ENCODE measurements at places on chromosomes 6 and 20.

DNA sequence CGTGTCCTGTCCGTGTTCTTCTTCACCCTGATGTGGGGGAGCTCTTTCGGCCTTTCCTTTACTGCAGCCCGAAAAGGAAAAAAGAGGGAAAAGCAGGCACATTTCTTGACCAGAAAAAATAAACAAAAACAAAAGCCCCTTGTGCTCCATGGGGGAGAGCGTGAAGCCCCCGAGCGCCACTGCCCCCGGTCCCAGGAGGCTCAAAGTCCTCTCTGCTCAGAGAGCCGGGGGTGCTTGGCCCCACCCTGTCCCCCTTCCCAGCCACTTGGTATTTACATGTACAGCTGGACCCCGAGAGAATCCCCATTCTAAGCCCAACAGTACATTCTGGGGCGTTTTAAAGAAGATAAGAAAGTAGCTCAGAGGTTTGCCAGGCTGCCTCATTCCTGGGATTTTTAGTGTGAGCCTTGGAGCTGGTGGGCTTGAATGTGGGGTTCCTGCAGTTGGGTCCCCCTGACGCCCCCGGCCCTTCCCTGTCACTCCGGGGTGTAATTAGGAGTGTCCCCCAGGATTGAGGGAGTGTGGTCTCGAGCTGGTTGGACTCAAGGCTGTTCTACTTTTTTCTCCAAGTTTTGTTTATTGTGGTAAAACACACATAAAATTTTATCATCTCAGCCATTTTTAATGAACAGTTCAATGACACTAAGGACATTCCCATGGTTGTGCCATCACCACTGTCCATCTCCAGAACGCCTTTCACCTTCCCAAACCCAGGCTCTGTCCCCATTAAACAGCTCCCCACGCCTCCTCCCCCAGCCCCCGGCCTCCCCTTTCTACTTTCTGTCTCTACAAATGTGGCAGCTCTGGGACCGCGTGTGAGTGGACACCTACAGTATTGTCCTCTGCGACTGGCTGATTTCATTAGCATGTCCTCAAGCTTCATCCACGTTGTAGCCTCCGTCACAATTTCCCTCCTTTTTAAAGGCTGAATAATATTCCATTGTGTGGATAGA, 55.7 kb upstream of the BHLHE23 start:
- no peak for DNase-seq

GRCh38 chr20:8530022-8530421, 398.0 kb downstream of the PLCB1 start:
- DNase-seq, result no peak

GRCh38 chr20:5989539-5989938, 39.1 kb downstream of the MCM8 start:
- no peak for DNase-seq

DNA sequence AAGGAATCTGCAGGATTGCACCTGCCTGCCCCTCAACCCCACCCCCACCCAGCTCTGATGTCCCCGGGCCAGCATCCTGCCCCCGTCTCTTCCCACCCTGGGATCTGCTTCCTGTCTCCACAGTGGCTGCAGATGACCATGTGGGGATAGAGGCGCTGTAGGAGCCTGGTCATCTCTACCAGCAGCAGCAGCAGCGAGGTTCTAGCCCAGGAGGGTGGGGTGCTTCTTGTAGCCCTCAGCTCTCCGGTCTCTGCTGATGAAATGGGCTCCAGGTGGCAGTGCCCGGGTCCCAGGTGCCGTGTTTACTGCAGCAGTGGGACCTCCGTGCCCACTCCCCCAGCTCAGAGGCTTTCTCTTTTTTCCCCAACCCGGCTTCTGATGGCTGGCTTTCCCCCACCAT, 25.2 kb downstream of the CAPN11 start:
- DNase-seq, result no peak

DNA sequence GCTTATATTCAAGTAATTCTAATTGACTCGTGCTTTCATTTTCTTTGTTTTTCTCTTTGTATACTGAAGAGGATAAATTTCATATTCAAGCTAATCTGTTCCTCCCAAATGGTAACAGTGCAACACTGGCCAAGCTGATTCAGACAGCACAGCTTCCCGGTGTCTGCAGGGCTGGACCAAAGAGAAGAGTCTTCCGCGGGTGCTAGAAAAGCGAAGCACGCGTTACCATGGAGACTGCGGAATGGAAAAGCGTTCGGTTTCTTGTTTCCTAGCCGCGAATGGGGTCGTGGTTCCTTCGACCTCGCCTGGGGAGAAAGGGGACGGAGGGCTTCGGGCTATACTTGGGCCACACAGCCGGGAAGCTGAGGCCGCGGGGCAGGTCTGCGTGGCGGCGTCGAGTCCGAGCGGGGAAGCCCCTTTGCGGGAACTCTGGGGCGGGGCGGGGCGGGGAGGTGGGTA, 6.2 kb upstream of the ZNF311 start:
- no peak for DNase-seq

- peak; percentile 28 for DNase-seq
Observed at GRCh38 chr6:73180763-73181619, 44.3 kb downstream of the KHDC1L start.

Data from BJ (cell line).